ENCODE measurements at places on chromosomes 12 and 14.

DNA sequence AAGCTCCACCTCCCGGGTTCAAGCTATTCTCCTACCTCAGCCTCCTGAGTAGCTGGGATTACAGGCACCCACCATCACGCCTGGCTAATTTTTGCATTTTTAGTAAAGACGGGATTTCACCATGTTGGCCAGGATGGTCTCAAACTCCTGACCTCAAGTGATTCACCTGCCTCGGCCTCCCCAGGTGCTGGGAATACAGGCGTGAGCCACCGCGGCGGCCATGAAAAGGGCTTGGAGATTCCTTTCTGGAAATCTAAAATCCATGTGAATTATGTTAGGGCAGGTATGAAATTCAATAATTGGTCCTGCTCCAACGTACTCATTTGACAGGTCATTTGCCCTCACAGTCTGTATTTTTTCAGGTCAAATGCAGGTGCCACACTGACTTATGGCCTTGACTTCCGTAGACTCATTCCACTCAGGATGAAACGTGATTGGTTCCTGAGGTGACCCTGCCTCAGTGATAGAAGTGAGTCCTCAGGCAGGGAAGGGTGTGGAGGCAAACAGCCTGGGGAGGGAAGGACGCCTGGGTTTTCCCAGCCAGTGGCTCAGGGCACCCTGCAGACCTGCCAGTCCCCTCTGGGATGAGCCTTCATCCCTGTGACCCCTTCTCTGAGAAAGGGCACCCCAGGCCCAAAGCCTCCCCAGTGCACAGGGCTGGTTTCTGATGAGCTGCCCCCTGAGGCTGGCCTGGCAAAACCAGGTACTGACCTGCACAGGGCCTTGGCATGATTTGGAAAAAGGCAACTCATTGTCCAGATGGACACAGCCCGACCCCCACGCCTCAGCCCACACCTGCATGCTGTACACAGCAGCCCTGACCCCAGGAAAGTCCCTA is 48.7 kb downstream of the PSMA6 start:
- no peak for DNase-seq
- no peaks in the 10 kb centered on the region for H3K36me3 ChIP-seq
- H3K27me3 ChIP-seq, result no peaks in the 10 kb centered on the region
- H3K27ac ChIP-seq, result peak overlapping the region; percentile 98
- peaks cover 68% of the 10 kb centered on the region for H3K4me1 ChIP-seq
- H3K4me3 ChIP-seq, result peak overlapping the region; percentile 48

DNA sequence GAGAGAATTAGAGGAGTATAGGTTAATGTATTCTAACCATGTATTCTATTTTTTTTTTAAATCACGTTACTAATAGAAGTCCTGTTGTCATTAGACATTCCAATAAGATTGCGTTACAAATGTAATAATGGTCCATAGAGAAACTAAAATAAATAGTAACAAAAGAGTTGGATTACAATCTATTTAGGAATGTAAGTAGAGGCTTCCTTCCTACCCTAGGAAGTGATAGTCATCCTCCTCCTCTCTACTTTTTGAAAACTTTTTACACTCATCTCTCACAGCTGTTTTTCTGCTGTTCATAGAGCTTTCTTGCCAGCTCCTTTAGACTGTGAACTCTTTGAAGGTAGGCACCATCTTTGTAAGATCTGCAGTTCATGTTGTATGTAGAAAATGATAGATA is 23.6 kb downstream of the TRHDE start:
- no peaks in the 10 kb centered on the region for H3K4me1 ChIP-seq
- H3K4me3 ChIP-seq, result no peak overlapping the region
- no peak for DNase-seq
- no peak overlapping the region for H3K27ac ChIP-seq
- H3K27me3 ChIP-seq, result no peaks in the 10 kb centered on the region

DNA sequence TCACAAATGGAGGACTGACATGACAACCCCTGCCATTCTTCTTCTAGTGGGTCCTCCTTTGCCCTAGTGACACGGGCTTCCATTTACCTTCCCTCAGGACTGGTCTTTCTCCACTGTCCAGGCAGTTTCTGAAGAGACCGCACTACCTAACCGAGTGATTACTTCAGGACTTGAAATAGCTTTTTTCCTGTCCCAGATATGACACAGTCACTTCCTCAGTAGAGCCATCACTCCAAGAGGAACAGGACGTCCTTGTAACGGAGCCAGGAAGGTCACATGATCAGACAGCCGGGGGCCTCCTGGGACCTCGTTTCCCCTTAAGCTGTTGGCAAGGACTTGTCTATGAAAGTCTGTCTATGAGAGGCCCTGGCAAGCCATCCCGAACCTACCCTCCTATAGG is 62.3 kb downstream of the FOS start:
- H3K27ac ChIP-seq, result peak overlapping the region; percentile 64
- peaks cover 11% of the 10 kb centered on the region for H3K4me1 ChIP-seq

DNA sequence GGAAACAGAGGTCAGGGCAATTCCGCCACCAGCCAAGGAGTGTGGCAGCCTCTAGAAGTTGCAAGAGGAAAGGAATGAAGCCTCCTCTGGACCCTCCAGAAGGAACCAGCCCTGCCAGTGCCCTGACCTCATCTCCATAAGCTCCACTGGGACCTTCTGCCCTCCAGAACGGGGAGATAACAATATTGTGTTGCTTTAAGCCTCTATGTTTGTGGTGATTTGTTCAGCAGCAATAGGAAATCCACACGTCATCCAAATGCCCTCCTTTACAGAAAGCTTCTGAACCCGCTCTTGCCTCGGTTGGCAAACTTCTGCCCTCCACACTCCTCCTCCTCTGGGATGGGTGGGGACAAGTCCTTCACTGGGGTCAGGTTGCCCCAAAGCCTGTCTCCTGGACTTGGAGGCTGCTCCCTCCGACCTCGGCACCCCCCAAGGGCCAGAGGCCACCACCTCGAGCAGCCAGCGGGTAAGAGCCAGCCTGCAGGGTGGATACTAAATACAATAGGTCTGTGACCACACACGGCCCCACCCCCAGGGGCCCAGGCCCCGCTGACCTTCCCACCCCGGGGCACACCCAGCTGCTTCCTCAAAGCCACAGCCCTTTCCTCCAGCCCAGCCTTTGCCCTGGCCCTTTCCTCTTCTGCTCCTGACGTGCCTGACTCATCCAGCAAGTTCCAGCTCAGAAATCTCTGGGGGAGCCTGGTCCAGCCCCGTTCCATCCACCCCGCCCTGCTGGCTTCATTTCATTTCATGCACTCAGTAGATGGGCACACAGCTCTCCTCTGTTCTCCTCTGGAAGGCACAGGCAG is 58.7 kb upstream of the NCOR2 start:
- no peaks in the 10 kb centered on the region for H3K36me3 ChIP-seq
- H3K27me3 ChIP-seq, result no peaks in the 10 kb centered on the region
- DNase-seq, result peak; percentile 96
- peak overlapping the region; percentile 80 for H3K27ac ChIP-seq
- H3K4me3 ChIP-seq, result no peak overlapping the region

DNA sequence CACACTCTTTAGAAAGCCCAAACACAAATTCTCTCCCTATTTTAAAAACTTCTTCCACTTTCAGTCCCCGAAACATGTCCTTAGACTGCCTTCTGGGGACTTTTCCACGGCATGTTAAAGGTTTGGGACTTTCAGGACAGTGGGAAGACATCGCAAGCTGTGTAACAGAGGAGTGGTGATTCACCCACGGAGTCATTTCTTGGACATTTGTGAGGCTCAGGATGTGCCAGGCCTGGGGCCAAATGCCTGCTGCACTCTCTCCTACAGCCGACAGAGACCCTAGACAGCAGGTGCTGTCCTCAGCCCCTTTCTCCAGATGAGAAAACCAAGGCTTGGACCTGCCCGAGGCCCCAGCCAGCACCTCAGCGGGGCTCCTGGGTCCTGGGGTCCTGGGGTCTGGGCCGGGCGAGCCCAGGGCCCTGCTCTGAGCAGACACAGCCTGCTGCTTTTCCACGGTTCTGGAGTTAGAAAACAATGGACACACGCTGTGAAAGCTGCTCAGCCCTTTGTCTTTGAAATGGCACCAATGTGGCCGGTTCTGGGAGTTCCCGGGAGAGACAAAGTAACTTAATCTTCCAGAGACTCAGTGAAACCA is 370.2 kb upstream of the SFSWAP start:
- no peak overlapping the region for H3K4me3 ChIP-seq

DNA sequence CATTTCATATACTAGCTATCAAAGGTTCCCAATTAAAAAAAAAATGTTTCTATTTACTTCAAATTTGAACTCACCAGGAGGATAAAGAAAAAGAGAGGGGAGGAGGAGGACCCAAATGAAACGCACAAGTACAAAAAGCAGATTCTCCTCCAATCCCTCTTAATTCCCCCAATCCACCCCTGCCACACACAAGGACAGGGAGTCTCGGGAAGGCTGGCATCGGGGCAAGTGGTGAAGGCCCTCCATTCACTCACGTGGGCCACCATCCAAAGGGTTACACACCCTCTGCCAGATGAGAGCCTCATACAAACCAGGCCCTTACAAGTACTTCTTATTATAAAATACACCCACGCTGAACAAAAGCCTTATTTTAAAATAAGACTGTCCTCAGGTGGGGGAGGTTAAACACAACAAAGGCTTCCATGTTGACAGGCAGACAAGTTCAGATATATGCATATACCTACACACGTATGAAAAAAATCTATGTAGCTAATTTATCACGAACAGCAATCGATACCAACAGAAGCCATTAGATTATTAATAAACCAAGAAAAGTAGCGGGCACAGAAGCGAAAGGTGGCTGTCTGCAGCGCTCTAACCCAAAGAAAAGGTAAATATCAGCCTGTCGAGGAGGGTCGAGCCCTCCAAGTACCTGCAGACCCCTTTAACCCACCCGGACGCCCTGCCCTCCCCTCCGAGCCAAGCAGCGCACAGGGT is 1.5 kb downstream of the ATP2B1 start:
- peak overlapping the region; percentile 91 for H3K4me3 ChIP-seq
- H3K27me3 ChIP-seq, result no peaks in the 10 kb centered on the region
- H3K36me3 ChIP-seq, result no peaks in the 10 kb centered on the region
- DNase-seq, result peak; percentile 66

- peaks cover 10% of the 10 kb centered on the region for H3K27me3 ChIP-seq
- no peak overlapping the region for H3K4me3 ChIP-seq
- DNase-seq, result no peak
- H3K4me1 ChIP-seq, result no peaks in the 10 kb centered on the region
- no peak overlapping the region for H3K27ac ChIP-seq
Measured at GRCh38 chr12:57046086-57046791, 3.7 kb downstream of the MYO1A start.

GRCh38 chr12:114136631-114137030 is 170.5 kb upstream of the RBM19 start:
- H3K4me3 ChIP-seq, result no peak overlapping the region
- DNase-seq, result no peak
- no peak overlapping the region for H3K27ac ChIP-seq
- H3K36me3 ChIP-seq, result no peaks in the 10 kb centered on the region
- no peaks in the 10 kb centered on the region for H3K4me1 ChIP-seq

- DNase-seq, result no peak
- H3K27ac ChIP-seq, result no peak overlapping the region
- H3K36me3 ChIP-seq, result peaks cover 5% of the 10 kb centered on the region
- H3K27me3 ChIP-seq, result no peaks in the 10 kb centered on the region
- no peaks in the 10 kb centered on the region for H3K4me1 ChIP-seq
Measured at GRCh38 chr14:75662966-75663365, 1.9 kb downstream of the TTLL5 start.

- no peaks in the 10 kb centered on the region for H3K27me3 ChIP-seq
- H3K4me1 ChIP-seq, result peaks cover 81% of the 10 kb centered on the region
- DNase-seq, result no peak
- no peaks in the 10 kb centered on the region for H3K36me3 ChIP-seq
- H3K4me3 ChIP-seq, result no peak overlapping the region
- H3K27ac ChIP-seq, result peak overlapping the region; percentile 97
Measured at GRCh38 chr14:104974665-104975390, 3.3 kb downstream of the AHNAK2 start.

DNA sequence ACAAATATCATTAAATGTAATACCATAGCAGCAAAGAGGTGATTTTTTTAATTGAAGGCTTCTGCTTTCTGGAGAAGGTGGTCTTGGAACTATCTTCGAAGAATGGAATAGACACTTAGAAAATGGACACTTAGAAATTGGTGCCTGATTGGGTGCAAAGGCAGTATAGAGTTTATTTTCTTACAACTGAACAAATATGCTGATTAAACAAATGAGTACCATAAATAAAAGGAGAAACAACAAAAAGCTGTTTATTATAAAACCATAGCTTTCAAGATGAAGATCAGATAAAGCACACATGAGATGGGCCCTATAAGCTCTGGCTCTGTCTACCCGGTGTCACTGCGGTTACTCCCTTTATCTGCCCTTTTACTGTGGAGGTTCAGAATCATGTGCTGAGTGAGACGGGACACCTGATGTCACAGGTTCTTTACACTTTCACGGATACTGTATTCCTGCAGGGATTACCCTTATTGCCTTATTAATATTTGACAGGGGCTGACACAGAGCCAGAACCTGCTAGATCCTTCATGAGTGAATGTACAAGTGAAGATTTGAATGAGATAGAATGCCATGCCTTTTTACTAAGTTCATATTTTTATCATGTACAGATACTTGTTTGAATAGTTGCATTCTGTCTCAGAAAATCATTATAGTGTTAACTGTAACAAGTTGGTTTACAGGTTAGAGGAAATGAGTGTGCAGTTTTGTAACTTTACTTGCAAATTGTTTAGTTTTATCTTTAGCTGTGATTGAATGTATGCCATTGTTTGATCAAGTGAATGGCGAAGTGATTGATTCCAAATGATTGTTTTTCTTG is 477.5 kb upstream of the RGS6 start:
- peaks cover under 1% of the 10 kb centered on the region for H3K4me1 ChIP-seq
- H3K27me3 ChIP-seq, result no peaks in the 10 kb centered on the region
- no peak for DNase-seq
- no peak overlapping the region for H3K27ac ChIP-seq
- H3K36me3 ChIP-seq, result no peaks in the 10 kb centered on the region

DNA sequence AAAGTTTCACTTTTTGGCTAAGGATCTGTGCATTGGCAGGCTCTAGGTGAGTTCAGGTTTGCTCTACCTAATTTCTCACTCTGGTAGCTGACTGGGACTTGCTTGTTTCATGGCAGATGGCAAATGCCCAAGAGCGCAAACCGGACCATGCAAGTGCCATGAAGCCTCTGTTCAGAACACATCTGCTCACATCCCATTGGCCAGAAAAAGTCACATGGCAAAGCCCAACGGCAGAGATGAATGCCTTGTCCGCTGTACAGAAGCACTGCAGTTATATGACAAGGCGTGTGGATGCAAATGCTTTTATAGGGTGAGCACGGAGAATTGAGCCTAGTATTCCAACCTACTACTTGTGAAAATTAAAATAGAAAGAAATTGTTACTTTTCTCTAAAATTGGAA is 202.2 kb upstream of the HMGA2 start:
- DNase-seq, result no peak
- H3K27ac ChIP-seq, result no peak overlapping the region
- H3K4me3 ChIP-seq, result no peak overlapping the region

GRCh38 chr14:104087505-104087904 is 2.0 kb downstream of the ASPG start:
- no peak overlapping the region for H3K27ac ChIP-seq
- no peaks in the 10 kb centered on the region for H3K4me1 ChIP-seq
- no peak for DNase-seq
- no peaks in the 10 kb centered on the region for H3K27me3 ChIP-seq

Measured in tibial artery (tissue), 4 donors.